ENCODE measurements at places on chromosomes 12 and 14.
A peak's percentile ranks its signal among the peaks of the same experiment; 100 is the strongest.

GRCh38 chr14:80942191-80942600, 658 bp upstream of the CEP128 start:
- DNase-seq = no peak

DNA sequence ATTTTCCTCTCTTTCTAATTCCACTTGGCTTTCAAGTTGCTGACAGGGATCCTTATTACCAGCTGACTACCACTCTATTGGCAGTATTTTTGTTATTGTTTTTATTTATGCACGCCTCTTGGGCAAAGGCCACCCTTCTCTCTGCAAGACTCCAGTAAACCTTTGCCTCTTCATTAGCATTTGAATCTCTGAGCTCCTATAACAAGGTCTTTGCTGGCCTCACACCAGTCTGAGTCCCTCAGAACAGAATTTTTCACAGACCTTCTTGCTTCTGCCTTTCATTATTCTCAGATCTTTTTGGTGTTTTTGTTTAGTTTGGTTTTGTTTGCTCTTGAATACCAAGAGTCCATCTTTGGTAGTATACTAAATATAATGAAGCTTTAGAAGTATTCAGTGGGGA, 145.9 kb downstream of the PDZRN4 start:
- DNase-seq = no peak

- no peak for DNase-seq
Measured at GRCh38 chr14:81303258-81303935, 82.6 kb upstream of the GTF2A1 start.

DNA sequence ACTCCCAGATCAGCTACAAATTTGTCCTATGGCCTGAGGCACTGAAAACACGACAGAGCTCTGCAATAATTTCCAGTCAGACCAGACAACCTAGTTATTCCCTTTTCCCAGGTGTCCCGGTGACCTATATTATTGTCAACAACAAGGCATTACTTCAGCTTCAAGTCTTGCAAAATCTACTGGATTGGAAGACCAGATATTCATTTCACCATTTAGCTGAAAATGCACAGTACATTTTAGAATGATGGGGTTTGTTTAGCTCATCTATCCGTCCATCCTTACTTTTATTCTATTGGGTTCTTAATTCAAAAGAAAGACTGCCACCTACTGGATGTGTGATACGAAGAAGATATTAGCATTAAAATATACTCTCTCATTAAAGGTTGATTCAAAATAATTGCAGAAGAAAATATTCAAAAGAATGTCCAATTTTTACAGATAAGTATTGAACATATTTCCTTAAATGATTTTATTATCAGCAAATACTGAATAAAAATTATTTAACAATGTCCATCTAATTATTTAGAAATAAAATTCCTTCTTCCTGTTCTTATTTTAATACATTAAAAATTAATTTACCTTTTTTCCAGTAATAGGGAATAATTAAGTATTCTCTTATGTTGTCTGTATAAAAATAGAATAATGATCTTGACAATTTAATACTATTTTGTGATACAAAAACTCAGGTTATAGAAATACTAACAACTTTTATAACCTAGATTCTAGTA, 244.9 kb upstream of the LRIG3 start:
- peak; percentile 38 for DNase-seq

GRCh38 chr14:97457575-97458085, 660.4 kb downstream of the VRK1 start:
- no peak for DNase-seq

GRCh38 chr12:81284137-81284536, 206.3 kb downstream of the ACSS3 start:
- no peak for DNase-seq

DNA sequence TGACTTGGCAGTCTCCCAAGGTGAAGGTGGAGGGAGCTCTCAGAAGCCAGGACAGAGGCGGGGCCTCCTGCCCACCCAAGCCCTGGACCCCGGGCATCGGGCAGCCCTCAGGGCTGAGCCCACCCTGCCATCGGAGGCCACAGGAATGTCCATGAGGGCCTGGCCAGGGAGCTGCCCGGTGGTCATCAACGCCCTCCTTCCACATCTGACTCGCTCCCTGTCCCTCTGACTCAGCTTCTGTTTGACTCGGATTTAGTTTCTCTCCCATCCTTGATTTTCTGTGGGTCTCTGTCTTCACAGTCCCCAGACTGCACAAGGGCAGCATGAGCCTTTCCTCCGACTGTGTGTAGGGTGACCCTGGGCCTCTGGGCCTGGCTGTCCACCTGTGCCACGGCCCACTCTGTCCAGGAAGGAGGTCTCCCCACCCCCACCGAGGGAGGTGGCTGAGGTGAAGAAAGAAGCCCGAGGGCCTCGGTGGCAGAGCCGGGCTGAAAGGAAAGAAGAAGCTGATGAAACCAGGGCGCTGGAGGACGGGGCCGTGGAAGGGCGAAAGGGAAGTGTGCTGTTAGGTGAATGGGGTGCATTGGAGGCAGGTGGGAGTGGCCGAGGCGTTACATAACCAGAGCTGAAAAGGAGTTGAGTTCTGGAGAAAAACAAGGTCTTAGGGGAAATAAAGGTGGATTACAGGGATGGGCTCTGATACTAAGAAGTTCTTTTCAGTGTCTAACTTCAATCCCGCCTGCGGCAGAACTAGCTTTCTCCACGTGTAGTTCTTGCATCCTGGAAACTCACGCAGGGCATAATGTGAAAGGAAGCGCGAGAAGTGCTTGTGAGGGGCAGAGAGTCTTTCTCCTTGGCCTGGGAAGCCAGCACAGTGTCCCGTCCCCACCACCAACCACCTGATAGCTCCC, 16.7 kb upstream of the TMEM106C start:
- DNase-seq = no peak

DNA sequence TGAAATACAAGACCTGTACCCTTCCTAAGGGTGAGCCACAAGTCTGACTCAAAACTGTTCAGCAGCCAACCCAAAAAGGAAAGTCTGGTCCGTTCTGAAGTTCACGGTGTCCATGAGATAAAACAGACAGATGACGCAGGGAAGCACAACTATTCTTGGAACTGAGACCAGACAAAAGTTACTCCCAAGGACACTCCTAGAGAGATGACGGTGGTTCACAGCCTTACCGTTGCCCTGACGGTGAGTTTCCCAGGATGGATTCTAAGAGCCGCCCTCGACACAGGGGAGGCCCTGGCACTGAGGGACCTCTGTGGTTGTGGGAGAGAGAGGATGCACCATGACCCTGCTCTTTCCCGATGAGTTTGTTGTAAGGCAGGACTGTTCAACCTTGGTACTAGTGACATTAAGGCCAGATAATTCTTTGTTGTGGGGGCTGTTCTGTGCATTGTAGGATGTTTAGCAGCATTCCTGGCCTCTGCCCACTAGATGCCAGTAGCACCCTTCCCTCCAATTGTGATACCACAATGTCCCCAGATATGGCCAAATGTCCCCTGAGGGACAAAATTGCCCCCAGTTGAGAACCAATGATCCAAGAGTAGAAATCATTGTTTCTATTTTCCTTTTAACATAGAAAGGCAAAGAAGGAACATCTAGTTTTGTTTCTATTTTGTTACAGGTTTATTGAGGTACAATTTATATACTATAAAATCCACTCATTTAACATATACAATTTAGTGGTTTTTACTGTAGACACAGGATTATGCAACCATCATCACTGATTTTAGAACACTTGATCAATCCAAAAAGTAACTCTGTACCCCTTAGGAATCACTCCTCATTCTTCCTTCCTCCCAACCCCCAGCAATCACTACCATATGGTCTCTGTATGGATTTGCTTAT, 23.0 kb downstream of the OR10P1 start:
- DNase-seq = no peak

DNA sequence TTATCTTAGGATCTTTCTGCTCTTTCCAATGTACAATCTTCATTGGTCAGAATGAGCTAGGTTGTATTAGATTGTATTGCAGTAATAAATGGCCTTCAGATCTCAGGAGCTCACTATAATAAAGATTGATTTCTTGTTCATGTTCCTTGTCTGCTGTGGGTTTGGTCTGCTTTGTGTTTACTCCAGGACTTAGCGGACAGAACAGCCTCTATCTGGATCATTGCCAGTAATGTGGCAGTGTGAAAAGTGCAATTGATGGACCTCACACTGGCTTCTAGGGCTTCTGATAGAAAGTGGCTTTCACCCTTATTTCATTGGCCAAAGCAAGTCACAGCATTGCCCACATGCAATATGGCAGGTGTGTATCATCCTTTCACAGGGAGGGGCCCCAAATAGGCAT, 81.2 kb downstream of the BTG1 start:
- DNase-seq = no peak

- no peak for DNase-seq
Measured at GRCh38 chr12:93056971-93057535, 128.0 kb upstream of the EEA1 start.

GRCh38 chr14:67566908-67567307, 33.2 kb downstream of the PIGH start:
- no peak for DNase-seq

DNA sequence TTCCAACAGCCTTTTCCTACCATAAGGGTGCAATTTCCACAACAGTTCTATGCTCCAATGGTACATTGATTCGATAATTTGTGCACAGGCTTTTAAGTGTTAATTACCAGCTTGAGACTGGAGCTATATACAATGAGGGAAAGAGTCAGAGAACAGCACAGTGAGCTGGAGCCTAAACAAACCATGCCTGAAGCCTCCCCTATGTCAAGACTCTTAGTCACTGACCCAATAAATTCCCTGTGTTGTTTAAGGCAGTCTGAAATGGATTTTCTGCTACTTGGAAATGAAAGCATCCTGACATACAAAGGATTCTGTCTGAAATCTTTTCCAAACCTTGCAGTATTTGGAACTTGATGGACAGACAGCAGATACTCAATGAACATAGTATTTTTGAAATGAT, 149.0 kb downstream of the EFCAB11 start:
- no peak for DNase-seq

- DNase-seq = no peak
Measured at GRCh38 chr12:110860833-110861296, 14.1 kb downstream of the CCDC63 start.

DNA sequence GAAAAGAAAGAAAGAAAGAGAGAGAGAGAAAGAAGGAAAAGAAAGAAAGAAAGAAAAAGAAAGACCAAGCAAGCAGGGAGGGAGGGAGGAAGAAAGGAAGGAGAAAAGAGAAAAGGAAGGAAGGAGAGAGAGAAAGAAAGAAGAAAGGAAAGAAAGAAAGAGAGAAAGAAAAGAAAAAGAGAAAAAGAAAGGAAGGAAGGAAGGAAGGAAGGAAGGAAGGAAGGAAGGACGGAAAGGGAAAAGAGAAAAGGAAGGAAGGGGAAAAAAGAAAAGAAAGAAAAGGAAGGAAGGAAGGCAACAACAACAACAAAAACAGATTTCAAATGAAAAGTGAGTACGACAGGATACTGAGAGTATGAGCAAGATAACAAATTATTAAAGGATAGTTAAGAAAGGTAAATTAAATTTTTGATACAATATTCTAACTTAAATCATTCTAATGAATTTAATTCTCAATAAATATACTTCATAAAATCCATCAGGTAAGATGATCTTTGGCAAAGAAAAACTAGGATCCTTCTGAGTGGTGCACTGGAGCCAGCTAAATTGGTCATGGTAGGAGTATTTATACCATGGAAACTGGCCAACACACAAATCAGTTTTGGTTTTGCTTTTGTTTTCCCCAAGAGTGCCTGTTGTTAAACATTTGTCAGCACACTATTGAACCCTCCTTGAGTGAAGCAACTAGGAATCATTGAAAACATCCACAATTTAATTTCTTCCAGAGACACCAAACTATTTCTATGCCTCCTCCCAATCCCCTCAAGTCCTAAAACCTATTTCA, 56.1 kb upstream of the DYRK2 start:
- DNase-seq = peak; percentile 25

DNA sequence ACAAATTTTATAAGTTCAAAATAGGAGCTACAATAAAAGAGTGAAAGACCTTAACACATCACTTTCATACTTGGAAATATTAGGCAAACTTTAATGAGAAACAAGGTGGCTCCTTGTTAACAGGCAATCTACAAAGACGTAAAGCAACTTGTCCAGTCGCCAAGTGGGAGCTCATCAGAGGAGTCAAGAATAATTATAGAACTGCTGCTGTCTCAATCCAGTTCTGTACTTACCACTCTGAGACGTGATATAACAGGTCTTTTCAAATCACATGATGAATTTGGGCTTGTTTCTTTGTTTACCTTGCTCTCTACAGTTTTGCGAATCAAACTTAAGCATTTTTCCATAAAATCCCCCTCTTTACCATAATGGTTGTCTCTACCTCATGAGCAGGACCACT, 3.6 kb downstream of the YBX3 start:
- DNase-seq = no peak

DNA sequence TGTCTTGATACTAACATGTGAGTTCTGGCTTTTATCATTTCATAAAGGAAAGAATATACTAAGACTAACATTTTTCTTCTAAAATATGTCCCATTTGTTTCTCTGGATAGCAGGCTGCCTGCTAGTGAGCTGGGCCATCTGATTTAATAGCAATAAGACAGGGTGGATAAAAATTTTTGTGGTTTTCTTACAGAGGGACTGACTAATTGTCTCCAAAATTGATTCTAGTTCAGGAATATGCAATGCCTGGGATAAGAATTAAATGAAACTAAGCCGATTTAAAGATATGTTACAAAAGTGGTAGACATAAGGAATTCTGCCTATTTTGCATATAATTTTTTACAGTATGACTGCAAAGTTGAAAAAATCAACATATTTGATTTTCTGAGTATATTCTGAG, 252.9 kb upstream of the NAV3 start:
- no peak for DNase-seq

- peak; percentile 43 for DNase-seq
Measured at GRCh38 chr14:84856751-84857534, 673.0 kb upstream of the FLRT2 start.

DNA sequence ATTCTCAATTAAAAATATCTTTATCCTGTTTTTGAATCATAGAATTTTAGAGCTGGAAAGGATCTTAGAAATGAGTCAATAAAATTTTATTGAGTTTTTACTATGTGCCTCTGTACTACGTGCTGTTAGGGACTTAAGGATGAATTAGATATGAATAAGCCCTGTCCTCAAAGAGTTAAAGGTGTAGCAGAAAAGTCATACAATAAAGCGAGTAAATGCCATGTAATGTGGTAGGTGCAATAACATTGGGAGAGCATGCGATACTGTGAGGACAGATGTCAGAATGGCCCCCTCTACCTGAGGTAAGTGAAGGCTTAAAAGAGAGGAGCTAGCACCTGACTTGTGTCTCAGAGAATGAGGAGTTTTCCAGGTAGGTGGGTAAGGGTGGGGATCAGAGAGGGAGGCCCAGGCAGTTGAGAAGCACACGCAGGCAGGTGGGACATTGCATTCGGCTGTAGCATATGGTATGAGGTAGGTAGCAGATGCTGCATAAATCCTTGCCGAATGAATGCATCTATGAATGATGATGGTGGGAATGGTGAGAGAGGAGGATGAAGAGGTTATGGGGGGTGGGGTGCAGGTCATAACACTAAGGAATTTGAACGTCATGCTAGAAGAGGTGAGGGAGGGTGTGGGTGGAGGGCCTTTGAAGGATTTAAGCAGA, 35.4 kb upstream of the ATP23 start:
- DNase-seq = no peak

GRCh38 chr14:94819531-94819930, 49.6 kb upstream of the GSC start:
- DNase-seq = no peak

GRCh38 chr12:123390498-123391426, 6.8 kb downstream of the KMT5A start:
- no peak for DNase-seq

GRCh38 chr12:10285919-10286318, 21.8 kb upstream of the KLRD1 start:
- no peak for DNase-seq

Data from forelimb muscle (tissue), 1 donor.